Astrocyte of the cerebellum (primary cell): ENCODE measurements at places on chromosomes 13 and 19.

DNA sequence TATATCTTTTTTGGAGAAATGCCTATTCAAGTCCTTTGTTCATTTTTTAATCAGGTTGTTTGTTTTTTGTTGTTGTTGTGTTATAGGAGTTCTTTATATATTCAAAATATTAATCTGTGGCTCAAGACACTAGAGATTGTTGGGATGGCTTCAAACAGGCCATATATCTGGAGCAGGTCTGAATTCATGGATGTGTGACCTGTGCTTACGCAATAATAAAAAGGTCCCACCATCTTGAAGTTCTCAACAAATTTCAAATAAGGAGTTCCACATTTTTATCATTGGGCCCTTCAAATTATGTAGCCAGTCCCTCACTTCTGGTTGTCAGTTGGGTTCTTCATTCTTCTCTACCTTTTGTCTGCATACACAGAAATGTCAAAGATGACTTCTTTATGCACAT lies 17.7 kb upstream of the NUDT15 start:
- DNase-seq: no peak

- DNase-seq: peak; percentile 59
Observed at GRCh38 chr13:44191504-44192171, 182.0 kb upstream of the SERP2 start.

DNA sequence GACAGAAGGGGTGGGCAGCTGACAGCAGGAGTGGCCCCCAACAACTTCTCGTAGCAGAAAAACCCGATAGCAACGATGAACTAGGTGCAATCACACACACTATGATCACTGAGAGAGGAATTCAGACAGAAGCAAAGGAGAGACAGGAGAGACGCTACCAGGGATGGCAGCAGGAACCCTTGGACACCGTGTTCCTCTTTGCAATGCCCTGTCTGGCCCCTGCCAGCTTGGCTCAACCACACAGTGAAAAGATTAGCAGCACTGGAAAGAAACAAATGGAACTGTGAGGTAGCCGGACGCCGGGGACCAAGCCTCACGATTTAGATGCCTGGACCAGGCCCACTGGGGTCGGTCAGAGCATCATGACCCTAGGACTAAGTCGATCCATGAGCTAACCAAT lies 23.6 kb downstream of the DCAF15 start:
- DNase-seq: no peak

DNA sequence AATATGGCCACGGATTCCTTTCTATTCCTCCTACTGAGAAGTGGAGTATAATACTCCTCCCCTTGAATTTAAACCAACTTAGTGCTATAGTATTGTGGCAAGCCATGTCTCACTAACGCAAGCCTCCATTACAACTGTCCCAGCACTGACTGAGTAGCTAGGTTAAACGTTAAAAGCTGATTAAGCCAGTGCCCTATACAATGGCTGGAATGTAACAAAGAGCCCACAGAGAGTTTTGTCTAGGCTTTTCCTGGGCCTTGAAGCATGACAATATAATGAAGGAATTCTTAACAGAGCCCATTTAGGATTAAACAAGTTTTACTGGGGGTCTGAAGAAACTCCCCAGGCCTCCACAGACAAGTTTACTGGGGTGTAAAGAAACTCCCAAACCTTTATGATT lies 254.5 kb upstream of the DACH1 start:
- DNase-seq: no peak

DNA sequence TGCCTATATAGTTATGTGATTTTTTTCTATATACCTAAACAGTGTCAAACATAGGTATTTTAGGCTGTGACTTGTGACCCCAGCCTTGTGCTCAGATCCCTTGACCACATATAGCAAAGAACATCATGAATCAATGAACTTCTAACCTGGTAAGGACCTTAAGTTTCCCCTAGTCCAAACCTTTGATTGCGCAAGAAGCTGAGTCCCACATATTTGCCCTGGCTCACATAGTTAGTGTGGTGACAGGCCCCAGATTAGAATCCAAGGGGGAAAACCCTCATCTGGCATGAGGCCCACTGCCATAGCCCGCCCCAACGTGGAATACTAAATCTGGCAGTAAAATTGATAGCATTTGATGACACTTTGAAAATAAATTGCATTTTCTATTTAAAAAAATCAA lies 171.8 kb downstream of the MZT1 start:
- no peak for DNase-seq

- DNase-seq: no peak
Observed at GRCh38 chr19:47096100-47096704, 17.4 kb downstream of the ZC3H4 start.

GRCh38 chr13:27622102-27622820 lies 569 bp downstream of the POLR1D start:
- DNase-seq: no peak

GRCh38 chr19:472005-472858 lies 11.4 kb upstream of the SHC2 start:
- no peak for DNase-seq

DNA sequence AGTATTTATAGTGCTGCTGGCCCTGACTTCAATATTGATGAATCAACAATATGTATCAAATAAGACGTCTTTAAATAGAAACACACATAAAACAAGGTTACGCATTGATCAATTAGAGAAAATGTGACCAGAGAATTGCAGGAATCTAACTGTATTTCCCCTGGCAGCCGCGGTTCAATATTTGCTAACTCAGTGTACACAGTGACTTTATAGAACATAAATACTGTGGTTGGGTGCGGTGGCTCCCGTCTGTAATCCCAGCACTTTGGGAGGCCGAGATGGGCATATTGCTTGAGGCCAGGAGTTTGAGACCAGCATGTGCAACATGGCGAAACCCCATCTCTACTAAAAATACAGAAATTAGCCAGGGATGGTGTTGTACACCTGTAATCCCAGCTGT lies 22.8 kb upstream of the UPF3A start:
- no peak for DNase-seq

- DNase-seq: no peak
Observed at GRCh38 chr19:51434456-51434855, 17.0 kb upstream of the SIGLEC10 start.

- no peak for DNase-seq
Observed at GRCh38 chr13:43054803-43055802, 31.7 kb downstream of the DNAJC15 start.

DNA sequence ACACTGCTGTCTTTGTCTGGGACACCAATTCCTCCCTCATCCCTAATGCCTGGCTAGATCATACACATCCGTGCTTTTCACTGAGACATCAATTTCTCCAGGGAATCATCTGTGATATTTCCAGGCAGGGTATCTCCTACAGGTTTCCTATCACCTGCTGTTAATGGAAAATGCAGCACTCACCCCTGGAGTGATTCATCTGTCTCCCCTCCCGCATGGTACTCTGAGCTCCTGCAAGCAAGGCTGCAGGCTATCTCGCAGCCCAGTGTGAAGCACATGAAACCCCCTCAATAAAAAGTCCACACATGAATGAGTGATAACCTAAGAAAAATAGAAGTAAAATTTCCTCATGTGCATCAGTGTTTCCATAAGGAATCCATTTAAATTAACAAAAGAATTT lies 38.5 kb downstream of the SERTM1 start:
- DNase-seq: no peak

- no peak for DNase-seq
Observed at GRCh38 chr13:90726375-90726774, 621.1 kb upstream of the MIR17HG start.

- DNase-seq: peak; percentile 20
Observed at GRCh38 chr13:78228211-78228610, 309.6 kb upstream of the EDNRB start.

DNA sequence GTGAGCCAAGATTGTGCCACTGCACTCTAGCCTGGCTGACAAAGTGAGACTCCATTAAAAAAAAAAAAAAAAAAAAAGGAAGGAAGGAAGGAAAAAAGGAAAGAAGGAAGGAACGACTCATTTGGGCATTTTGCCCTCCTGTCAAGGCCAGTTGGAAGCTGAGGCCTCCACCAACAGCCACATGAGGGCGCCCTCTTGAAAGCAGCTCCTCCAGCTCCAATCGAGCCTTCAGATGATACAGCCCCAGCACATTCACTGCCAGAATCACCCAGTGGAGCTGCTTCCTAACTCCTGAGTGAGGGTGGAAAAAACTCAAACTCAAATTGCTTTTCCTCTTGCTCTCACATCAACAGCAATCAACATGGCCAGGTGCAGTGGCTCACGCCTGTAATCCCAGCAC lies 40.9 kb downstream of the GNG7 start:
- DNase-seq: no peak

GRCh38 chr13:97535614-97536013 lies 101.6 kb downstream of the RAP2A start:
- DNase-seq: no peak

- DNase-seq: no peak
Observed at GRCh38 chr19:47056411-47056810, 8.0 kb upstream of the TMEM160 start.

GRCh38 chr19:39405958-39406655 lies 540 bp upstream of the ZFP36 start:
- DNase-seq: no peak

DNA sequence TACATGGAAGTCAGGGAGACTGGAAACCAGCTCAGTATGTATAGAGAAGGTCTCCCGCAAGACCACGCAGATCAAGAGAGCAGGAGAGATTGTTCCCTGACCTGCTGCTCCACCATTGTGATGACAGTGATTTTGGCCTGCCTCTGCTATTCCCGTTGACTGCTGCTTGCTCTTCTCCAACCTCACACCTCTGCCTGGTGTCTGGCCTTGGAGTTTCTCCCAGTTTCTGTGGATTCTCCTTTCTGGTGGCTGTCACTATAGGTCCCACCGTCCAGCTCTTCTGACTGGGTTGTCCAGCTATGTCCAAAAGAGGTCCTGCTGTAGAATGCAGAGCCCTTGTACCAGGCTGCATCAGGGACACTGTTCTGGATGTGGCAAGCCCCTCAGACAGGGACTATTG lies 171.7 kb downstream of the DNAJC15 start:
- DNase-seq: no peak

DNA sequence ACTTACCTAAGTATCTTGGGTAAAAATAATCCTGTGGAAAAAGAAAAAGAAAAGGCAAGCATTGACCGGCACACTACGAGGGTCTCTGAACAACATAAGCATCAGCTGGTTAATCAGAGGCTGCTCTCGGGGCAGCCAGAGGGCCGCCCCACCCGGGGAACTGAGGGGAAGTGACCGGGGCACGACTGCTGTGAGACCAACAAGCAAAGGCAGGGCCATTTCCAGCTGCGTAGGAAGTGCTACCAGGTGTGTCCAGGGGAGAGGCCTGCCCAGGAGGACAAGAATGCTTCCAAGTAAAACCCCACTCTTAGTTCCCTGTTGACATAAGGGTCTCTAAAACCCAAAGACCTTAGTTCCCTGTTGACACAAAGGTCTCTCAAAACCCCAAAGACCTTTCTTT lies 15.9 kb downstream of the GAS6 start:
- DNase-seq: no peak

DNA sequence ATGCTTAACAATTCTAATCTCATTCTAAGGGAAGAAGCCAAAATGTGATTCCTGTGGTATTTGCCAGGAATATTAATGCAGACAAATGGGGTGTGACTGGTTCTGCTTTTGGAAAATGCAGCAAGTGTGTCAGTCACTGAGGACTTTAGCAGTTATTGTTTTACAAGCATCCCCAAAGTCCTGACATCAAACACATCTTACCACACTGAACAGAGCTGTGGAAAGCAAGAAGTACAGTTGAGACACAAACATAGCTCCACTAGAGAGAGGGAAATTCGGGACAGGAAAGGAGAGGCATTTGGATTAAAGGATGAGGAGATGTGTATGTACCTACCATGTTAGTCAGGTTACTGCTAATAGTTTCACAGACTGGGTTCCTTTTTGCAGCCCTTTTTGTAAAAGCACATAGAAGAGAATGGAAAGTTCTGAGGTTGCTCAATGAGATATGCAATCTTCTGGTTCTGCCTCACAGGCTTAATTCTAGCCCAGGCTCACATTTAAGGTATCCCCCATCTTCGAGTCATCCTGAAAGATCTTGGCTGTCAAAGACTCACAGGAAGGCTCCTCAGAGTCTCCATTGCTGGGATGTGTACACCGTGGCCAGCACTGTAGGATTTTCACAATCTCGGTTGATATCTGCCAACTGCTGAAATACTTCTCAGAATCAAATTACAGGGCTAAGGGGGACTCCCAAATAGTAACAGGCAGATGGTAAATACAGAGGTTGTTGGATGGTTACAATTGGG lies 316.6 kb downstream of the DNAJC15 start:
- no peak for DNase-seq

DNA sequence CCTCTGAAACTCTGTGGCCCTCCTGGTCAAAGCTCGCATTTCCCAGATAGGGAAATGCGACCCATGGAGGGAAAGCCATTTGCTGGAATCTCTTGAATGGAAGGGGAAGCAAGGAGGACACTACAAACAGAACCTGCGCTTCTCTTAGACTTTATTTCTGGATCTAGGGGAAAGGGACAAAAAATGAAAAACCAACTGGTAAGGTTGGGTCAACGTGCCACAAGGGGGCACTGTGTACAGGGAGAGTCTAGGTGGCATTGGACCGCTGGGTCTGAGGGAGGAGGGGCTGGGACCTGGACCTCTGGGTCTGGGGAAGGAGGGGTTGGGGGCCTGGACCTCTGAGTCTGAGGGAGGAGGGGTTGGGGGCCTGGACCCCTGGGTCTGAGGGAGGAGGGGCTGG lies 5.0 kb downstream of the KLK4 start:
- no peak for DNase-seq
